ENCODE measurements at places on chromosomes 13 and 19. TPM values are rescaled to one million over a fixed set of nuclear protein-coding genes. Genes with fewer than 3 reads are reported as not detected.

DNA sequence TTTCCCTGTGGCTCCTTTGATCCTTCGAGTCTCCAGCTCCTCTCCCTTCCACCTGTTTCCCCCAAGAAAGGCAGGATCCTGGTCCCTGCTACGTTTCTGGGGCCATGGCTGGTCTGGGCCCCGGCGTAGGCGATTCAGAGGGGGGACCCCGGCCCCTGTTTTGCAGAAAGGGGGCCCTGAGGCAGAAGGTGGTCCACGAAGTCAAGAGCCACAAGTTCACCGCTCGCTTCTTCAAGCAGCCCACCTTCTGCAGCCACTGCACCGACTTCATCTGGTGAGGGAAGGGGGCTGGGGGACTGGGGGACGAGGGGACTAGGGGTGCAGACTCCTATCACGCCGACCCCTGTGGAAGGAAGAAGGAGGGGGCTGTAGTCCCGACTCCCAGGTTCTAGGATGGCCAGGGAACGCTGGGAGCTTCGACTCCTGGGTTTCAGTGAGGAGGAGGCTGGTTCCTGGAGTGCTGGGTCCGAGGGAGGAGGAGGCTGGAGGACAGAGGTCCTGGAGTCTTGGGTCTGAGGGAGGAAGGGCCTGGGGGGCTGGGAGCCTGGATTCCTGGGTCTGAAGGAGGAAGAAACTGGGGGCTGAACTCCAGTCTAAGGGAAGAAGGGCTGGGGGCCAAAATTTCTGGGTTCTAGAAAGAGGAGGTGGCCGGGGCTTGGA, 524 bp downstream of the PRKCG start:
- H3K36me3 ChIP-seq, result peaks cover 10% of the 10 kb centered on the region
- H3K4me3 ChIP-seq, result peak overlapping the region; percentile 25
- peaks cover 17% of the 10 kb centered on the region for H3K27me3 ChIP-seq
- DNase-seq, result no peak
- peaks cover 10% of the 10 kb centered on the region for H3K4me1 ChIP-seq

GRCh38 chr19:38587562-38587961, 30.2 kb downstream of the MAP4K1 start:
- H3K36me3 ChIP-seq, result peaks cover 7% of the 10 kb centered on the region
- peaks cover 3% of the 10 kb centered on the region for H3K27me3 ChIP-seq
- H3K27ac ChIP-seq, result no peak overlapping the region
- no peak overlapping the region for H3K4me3 ChIP-seq
- H3K4me1 ChIP-seq, result no peaks in the 10 kb centered on the region
- no peak for DNase-seq

DNA sequence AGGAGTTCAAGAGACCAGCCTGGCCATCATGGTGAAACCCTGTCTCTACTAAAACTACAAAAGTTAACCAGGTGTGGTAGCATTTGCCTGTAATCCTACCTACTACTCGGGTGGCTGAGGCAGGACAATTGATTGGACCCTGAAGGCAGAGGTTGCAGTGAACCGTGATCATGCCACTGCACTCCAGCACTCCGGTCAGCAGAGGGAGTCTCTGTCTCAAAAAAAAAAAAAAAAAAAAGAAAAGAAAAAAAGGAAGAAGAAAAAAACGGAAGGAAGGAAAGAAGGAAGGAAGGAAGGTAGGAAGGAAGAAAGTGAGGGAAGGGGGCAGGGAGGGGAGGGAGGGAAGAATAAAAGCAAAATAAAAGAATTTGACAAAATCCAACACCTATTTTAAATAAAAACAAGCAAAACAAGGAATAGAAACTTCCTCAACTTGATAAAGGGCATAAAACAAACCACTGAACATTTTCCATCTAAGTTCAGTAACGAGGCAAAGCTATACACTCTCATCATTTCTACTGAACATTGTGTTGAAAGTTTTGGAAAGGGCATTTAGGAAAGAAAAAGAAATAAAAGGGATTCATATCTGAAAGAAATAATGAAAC, 411.6 kb upstream of the SLITRK5 start:
- no peaks in the 10 kb centered on the region for H3K4me1 ChIP-seq
- no peak overlapping the region for H3K27ac ChIP-seq
- DNase-seq, result no peak
- H3K36me3 ChIP-seq, result no peaks in the 10 kb centered on the region

GRCh38 chr13:93086329-93086728, 140.3 kb upstream of the GPC6 start:
- DNase-seq, result no peak
- H3K27ac ChIP-seq, result no peak overlapping the region
- no peaks in the 10 kb centered on the region for H3K4me1 ChIP-seq
- H3K27me3 ChIP-seq, result no peaks in the 10 kb centered on the region
- no peaks in the 10 kb centered on the region for H3K36me3 ChIP-seq
- no peak overlapping the region for H3K4me3 ChIP-seq

DNA sequence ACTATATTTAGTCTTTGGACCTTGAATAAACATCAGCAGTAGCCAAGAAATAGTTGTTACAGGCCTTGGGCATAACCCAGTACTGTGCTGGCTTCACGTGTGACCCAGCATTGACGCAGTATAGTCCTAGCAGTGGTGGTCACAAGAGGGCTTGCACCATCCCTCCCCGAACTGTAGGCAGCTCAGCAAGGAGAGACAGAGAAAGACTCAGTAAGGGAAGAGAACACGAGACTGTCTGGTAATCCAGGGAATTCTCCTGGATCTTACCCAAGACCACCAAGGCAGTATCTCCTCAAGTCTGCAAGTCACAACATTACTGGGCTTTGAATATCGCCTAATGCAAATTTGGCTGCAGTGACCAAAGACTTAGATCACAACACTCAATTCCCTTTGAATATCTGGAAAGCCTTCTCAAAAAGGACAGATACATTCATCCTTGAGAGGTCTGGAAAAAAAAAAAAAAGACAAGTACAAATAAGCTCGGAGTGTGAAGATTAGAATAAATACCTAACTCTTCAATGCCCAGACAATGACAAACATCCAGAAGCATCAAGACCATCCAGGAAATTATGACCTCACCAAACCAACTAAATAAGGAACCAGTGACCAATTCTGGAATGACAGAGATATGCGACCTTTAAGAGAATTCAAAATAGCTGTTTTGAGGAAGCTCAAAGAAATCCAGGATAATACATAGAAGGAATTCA, 39.7 kb downstream of the CAB39L start:
- H3K4me3 ChIP-seq, result no peak overlapping the region
- no peak for DNase-seq
- H3K27me3 ChIP-seq, result no peaks in the 10 kb centered on the region

GRCh38 chr19:33411621-33412180, 38.2 kb downstream of the CEBPG start:
- no peaks in the 10 kb centered on the region for H3K36me3 ChIP-seq
- H3K27ac ChIP-seq, result no peak overlapping the region
- DNase-seq, result no peak
- peaks cover 3% of the 10 kb centered on the region for H3K27me3 ChIP-seq

DNA sequence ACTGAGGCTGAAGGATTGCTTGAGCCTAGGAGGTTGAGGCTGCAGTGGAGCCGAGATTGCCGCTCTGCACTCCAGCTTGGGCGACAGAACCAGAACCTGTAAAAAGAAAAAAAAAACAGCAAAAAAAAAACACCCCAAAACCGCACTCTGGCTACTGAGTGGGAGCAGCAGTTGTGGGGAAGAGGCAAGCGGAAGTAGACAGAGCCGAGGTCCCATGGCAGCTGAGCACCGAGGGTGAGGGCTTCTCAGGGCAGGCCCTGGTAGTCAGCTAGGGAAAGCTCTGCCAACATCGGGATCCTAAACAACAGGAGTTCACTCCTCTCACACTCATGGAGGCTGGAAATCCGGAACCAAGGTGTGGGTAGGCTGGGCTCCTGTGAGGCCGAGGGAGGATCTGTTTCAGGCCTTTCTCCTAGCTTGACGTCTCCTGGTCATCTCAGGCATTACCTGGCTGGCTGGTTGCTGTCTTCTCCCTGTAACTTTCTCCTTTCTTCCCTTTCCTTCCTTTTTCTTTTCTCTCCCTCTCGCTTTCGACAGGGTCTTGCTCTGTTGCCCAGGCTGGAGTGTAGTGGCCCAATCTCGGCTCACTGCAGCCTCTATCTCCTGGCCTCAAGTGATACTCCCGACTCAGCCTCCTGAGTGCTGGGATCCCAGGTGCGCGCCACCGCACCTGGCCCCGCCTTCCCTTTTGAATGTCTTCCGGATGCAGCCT, 15.8 kb upstream of the LATS2 start:
- H3K36me3 ChIP-seq, result no peaks in the 10 kb centered on the region
- peaks cover 12% of the 10 kb centered on the region for H3K27me3 ChIP-seq
- no peak overlapping the region for H3K27ac ChIP-seq
- H3K4me3 ChIP-seq, result peak overlapping the region; percentile 51
- no peak for DNase-seq

DNA sequence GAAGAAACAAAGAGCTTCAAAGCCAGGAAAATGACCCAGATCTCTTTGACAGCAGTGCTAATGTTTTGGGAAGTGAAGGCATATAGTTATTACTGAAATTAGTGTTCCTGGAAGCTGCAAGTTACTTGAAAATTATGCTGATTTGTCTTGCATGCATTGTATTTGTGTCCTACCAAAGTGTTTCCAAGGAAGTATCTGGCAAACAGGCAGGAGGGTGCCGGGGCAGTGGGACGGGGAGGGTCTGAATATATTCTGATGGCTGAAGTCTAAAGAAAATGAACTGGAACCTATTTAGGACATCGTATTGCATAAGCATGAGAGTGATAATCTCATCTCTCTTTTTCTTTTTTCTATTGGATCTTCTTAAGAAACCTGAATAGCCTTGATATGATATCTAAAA, 9.0 kb downstream of the RNASEH2B start:
- no peak overlapping the region for H3K4me3 ChIP-seq
- H3K27ac ChIP-seq, result no peak overlapping the region
- peaks cover 5% of the 10 kb centered on the region for H3K36me3 ChIP-seq
- H3K4me1 ChIP-seq, result peaks cover 13% of the 10 kb centered on the region
- DNase-seq, result no peak
- peaks cover 1% of the 10 kb centered on the region for H3K27me3 ChIP-seq

- no peak for DNase-seq
- H3K4me1 ChIP-seq, result peaks cover 19% of the 10 kb centered on the region
- no peak overlapping the region for H3K4me3 ChIP-seq
- no peak overlapping the region for H3K27ac ChIP-seq
These were observed 5.8 kb downstream of the AKAP11 start for GRCh38 chr13:42277618-42278276.

DNA sequence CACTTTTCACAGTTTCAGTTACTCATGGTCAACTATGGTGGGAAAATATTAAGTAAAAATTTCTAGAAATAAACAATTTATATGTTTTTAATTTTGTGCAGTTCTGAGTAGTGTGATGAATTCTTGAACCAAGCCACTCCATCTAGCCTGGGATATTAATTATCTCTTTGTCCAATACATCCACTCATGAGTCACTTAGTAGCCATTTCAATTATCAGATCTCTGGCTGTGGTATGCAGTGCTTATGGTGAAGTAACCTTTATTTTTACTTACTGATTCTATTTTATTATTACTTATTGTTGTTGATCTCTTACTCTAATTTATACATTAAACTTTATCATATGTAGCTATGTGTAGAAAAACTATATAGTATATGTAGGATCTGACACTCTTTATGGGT, 128.9 kb upstream of the KLHL1 start:
- no peak for DNase-seq
- no peak overlapping the region for H3K4me3 ChIP-seq
- no peaks in the 10 kb centered on the region for H3K27me3 ChIP-seq

GRCh38 chr13:35920816-35921215, 210.4 kb downstream of the DCLK1 start:
- peaks cover 14% of the 10 kb centered on the region for H3K4me1 ChIP-seq
- DNase-seq, result no peak
- H3K27me3 ChIP-seq, result peaks cover 5% of the 10 kb centered on the region
- H3K4me3 ChIP-seq, result no peak overlapping the region

DNA sequence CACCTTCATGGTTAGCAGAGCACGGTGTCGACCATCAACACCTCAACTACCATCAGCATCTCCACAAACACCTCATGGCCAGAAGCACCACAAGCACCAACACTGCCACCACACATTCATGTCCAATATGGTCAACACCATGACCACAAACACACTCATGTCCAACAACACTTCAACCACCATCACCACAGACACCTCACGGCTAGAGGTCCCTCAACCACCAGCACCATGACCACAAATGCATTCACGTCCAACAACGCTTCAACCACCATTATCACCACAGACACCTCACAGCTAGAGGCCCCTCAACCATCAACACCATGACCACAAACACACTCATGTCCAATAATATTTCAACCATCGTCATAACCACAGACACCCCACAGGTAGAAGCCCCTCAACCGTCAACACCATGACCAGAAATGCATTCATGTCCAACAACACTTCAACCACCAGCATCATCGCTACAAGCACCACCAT, 10.2 kb downstream of the TRAPPC5 start:
- peaks cover 2% of the 10 kb centered on the region for H3K27me3 ChIP-seq
- no peak overlapping the region for H3K27ac ChIP-seq
- H3K4me3 ChIP-seq, result no peak overlapping the region
- no peak for DNase-seq

DNA sequence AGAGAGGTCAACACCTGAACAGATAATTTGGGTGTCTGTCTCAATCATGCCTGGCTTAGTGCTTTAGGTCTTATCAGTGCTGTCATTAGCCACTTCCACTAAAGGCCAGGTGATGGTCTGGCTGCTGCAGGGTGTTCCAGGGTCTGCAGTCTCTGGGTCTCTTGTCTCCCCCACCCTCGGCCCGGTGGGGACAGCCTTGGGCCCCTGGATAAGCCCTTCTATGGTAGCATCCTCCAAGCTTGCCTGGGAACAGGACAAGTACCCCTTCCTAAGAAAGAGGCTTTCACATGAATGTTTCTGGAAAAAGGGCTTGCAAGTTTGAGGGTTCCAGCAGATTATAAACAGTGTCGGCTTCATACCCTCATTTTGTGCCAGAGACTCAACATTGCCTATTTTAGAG, 29.3 kb upstream of the ZNF536 start:
- no peak for DNase-seq
- no peak overlapping the region for H3K27ac ChIP-seq
- H3K4me1 ChIP-seq, result no peaks in the 10 kb centered on the region
- no peaks in the 10 kb centered on the region for H3K36me3 ChIP-seq

DNA sequence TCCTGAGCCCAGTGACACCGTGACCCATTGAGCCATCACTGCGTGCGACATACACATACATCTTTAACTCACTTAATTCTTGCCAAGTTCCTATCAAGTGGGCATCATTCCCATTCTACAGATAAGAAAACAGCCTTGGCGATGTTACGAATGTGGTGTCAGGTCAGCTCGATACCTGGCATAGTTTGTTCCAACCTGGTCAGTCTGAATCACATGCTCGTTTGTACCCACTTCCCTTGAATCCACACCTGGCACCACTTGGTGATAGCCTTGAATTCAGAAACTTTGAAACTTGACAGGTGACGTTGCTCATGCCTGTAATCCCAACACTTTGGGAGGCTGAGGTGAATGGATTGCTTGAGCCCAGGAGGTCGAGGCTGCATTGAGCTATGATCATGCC, 59.1 kb downstream of the SLC7A9 start:
- H3K36me3 ChIP-seq, result no peaks in the 10 kb centered on the region
- H3K4me3 ChIP-seq, result no peak overlapping the region
- no peak for DNase-seq
- H3K27me3 ChIP-seq, result no peaks in the 10 kb centered on the region
- H3K27ac ChIP-seq, result no peak overlapping the region

IGFL1 gene
- total RNA-seq, result not detected

OR4F17 gene
- total RNA-seq, result not detected

ARID3A gene
- 108 TPM for total RNA-seq

Data from endothelial cell (in vitro differentiated cells).